ENCODE measurements at places on chromosomes 2 and 18.

DNA sequence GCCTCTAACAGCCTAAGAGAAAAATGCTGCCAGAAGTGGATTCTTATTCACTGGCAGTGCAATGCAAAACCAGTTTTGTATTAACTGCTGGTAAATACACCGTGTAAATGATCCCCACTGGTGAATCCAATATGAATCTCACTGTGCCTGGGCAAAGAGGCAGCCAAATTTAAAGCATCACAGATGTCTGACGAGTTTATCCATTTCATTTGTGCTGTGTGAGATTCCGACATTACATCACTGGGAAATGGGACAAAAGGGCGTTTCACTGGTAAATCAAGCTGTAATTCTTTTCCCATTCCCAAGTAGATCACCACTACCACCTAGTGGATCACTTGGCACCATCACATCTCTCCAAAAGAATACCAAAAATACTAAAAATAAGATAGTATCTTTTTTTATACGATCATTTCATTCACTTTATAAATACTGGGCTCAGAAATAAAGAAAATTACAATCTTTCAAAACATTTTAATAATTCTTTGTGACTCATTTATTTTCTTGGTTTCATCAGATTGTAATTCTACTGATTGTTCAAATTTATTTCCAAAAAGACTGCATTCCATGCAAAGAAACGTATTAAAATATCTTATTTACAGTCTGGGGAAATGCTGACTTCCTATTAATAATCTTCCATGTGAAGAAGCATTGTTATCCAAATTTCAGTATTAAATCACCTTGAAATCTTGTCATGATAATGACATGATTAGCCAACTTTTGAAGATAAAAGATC is 125.6 kb downstream of the GRB14 start:
- DNase-seq: no peak

DNA sequence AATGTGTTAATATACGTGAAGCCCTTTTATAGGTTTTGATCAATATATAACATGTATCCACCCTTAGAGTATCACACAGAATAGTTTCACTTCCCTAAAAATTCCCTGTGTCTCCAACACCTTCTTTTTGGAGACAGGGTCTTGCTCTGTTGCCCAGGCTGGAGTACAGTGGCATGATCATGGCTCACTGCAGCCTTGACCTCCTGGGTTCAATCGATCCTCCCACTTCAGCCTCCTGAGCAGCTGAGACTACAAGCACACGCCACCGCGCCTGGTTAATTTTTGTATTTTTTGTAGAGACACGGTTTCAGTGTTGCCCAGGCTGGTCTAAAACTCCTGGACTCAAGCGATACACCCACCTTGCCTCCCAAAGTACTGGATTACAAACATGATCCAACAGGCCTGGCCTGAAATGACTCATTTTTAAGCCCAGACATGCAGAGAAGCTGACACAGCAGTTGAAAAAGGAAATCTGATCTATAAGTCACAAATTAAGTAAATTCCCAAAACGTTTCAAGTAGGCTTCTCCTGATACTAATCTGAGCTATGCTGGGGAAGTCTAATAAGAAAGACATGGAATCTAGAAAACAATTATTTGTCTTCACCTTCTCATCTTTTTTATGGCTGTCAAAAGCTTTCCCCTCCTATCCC is 2.9 kb downstream of the DUSP11 start:
- DNase-seq: no peak

- DNase-seq: no peak
Measured at GRCh38 chr2:66673286-66673685, 238.4 kb downstream of the MEIS1 start.

- no peak for DNase-seq
Measured at GRCh38 chr2:172734711-172735581, 699 bp upstream of the RAPGEF4 start.

DNA sequence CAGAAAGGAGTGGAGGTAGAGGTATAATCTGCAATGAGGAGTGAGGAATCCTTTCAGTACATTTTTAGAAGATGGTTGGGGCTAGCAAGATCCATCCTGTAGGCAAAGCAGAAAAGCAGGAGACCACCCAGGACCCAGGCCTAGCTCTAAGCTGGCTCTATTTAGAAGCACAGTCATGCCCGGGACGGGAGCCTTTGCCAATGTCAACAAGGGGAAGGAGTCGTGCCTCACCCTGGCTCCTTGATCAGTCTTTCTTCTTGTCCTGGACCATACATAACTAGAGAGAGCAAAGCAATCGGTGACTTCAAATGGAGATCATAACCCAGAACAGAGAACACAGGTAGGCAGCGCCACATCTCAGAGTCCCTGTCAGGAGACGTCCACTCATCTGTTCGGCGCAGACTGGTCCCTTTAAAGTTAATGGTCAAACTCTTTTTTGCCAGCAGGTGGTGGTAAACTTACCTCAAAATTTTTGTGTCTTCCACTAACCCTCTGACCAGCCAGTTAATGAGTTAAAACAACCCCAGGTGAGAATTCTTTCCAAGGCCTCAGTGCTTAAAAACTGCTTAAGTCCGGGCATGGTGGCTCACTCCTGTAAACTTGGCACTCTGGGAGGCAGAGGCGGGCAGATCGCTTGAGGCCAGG is 8.0 kb downstream of the MC5R start:
- DNase-seq: no peak

GRCh38 chr2:241225545-241225944 is 37.1 kb downstream of the ANO7 start:
- DNase-seq: no peak

GRCh38 chr2:183964565-183964964 is 633.8 kb upstream of the ZNF804A start:
- DNase-seq: no peak

GRCh38 chr2:83953697-83954096 is 505.4 kb downstream of the SUCLG1 start:
- no peak for DNase-seq

- DNase-seq: no peak
Measured at GRCh38 chr2:20615466-20616241, 35.2 kb downstream of the HS1BP3 start.

GRCh38 chr2:73070643-73071359 is 711 bp downstream of the SFXN5 start:
- DNase-seq: no peak

GRCh38 chr18:5107988-5108387 is 89.1 kb downstream of the AKAIN1 start:
- DNase-seq: no peak

- no peak for DNase-seq
Measured at GRCh38 chr2:205171261-205171940, 510.9 kb upstream of the NRP2 start.

- DNase-seq: no peak
Measured at GRCh38 chr2:13002536-13003331, 286.0 kb downstream of the TRIB2 start.

- DNase-seq: no peak
Measured at GRCh38 chr2:191877875-191878274, 31.0 kb upstream of the CAVIN2 start.

- no peak for DNase-seq
Measured at GRCh38 chr18:47175283-47175897, 774 bp downstream of the IER3IP1 start.

GRCh38 chr2:180999274-180999964 is 19.0 kb downstream of the UBE2E3 start:
- DNase-seq: no peak

- DNase-seq: no peak
Measured at GRCh38 chr2:43441195-43441594, 154.6 kb downstream of the THADA start.

DNA sequence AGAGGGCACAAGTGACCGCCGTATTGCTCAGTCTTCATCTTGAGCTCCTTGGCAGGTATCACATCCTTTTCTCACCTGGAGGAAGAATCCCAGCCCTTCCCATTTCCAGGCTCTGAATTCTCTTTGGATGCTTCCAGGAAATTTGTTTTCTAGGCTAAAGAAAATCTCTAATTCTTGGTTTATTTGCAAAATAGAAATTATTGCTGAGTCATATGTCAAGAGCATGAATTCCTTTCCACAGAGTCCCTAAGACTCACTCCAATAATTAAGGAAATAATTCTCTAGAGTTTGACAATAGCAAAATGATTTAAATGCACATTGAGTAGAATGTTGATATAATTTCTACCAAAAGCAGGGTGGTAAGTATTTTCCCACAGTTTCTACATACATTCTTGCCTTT is 16.3 kb upstream of the CCDC68 start:
- DNase-seq: no peak

DNA sequence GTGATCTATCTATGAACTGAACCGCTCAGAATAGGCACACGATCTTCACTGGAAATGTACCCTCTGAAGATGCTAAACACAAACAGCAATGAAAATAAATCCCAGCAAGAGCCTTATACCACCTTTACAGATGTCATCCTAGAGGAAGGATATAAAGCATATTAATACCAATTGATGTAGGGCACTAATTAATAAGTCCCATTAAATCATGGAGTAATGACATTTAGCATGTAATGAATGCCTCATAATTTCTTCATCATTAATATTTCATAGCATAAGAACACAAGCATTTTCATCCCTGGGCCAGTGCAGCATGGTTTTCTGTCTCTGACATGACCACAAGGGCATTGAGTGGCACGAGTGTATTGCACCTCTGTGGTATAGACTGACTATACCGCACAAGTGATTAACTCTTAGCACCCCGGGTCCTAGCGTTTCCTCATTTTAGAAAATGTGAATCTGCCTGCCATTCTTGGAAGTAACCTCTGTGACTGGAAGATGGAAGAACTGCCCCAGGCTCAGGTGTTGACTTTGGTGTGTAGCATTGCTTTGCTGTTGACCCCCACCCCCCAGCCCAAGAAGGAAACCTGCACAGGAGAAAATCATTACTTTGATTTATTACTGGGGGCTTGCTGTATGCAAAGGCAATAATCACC is 1.4 kb upstream of the TMEM178A start:
- DNase-seq: no peak

GRCh38 chr2:9309147-9309546 is 102.5 kb downstream of the ASAP2 start:
- DNase-seq: no peak

DNA sequence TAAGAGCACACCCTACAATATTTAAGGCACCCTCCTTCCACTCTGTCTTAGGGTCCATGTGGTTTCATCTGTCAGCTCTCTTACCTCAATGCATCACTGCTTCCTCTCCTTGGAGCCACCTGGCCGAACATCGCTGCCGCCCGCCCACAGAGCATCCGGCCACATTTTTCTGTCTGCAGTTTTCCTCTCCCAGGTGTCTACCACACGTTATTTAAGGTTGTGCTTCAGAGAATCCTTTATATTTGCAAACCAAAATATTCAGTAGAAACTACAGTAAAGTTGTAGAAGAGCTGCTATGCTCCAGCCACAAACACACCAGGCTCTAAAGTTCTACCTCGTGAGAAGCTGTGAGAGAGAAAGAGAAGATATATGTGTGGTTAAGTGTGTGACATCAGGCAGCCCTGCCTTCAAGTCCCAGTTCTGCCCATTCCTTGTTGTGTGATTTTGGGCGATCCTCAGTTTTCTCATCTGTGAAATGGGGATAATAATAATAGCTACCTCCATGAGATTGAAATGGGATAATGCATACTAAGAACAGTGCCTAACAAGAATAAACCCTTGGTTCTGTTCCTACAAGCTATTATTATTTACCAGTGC is 4.9 kb upstream of the STK17B start:
- peak; percentile 57 for DNase-seq

DNA sequence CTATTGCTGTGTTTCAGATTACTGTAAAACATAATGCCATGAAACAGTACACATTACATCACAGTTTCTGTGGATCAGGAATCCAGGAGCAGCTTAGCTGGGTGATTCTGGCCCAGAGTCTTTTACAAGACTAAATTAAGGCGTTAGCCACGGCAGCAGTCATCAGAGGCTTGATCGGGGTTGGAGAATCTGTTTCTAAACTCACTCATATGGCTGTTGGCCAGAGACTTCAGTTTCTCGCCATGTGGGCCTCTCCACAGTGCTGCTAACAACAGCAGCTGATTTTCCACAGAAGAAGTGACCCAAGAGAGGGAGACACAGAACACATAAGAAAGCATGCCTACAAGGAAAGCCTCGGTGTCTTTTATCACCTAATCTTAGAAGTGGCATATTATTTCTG is 89.2 kb upstream of the MYO3B start:
- DNase-seq: no peak

GRCh38 chr18:35158728-35159450 is 81.9 kb upstream of the ZNF397 start:
- no peak for DNase-seq

DNA sequence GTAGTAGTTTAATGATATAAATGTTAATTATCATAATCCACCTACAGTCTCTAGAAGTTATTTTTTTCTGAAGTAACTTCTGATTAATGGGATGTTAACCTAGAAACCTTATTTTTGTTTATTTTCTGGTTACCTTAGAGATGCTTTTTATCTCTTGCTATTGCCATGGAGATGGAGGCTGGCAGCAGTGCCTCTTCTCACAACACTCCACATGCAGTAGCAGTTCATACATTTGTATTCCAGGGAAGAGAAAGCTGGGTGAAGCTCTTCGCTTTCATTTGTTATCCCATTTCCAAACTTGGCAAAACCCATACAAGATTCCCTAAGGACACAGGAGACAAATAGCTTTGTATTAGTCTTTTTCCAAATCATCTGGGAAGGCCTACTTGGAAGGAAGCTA is 1794.1 kb upstream of the LRRTM1 start:
- no peak for DNase-seq

DNA sequence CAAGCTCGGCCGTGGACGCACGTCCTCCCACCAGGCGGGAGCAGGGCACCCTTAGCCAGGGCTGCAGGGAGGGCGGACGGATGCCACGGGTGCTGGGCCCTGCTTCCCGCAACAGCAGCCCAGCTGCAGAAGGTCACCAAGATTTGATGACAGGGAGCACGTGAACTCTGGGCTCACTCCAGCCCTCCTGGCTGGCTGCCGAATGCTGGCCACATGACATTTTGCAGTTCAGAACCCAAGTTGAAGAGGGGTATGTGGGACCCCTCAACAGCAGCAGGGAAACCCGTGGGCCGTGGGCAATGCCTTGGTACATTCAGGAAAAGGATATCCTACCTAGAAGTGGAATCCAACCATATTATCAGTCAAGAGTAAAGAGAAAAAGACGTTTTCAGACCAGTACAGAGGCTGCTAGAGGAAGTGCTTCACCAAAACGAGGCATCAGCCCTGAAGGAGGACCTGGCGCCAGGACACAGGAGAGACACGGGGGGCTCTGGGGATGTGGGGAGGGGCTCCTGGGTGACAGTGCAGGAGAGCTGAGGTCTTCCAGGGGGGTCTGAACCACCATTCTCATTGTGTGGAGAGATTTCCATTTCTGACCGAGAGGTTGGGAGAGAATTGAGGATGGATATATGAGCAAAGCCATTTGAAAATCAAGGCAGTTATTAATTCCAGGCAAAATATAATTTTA is 107.4 kb upstream of the CTDP1 start:
- no peak for DNase-seq

DNA sequence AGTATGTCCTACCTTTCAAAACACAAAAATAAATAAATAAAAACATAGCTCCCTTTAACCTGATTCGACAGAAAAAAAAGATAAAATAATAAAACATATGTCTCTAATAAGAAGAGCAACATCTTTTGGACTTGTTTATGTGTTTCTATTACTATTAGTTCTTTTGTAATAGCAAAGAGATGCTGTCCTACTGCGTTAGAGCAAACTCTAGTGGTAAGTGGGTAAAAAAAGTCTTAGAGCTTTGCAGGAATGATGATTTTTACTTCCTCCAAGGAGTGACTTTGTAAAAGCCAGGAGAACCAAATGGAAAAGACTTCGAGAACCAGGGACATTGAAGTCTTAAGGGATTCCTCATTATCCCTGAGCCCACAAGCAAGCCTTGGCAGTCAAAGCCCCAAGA is 450.1 kb downstream of the METTL4 start:
- DNase-seq: no peak

Measured in activated T-helper 1 cell treated with anti-CD3 and anti-CD28 coated beads, Interleukin-2, amount 50 U/mL, for 16 hours (primary cell).